ENCODE measurements at places on chromosomes 12 and 14.

DNA sequence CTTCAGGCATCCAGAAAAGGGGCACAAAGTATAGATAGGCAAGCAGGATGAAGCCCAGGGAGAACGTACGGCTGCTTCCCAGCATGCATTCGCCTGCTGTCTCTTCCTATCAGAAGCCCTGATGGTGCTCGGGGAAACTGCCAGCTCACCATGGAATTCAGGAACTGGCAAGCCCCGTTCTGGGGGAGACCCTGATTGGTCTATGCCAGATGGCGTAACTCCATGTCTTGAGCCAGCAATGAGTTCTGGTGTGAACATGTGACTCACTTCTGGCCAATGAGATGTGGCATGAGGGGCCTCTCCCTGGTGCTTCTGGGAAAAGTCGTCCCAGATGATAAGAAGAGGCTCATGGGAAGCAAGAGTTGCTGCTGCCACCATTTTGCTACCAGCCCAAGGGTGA is 270.8 kb downstream of the BCL11B start:
- no peak for DNase-seq

- DNase-seq = no peak
These were observed 76.6 kb upstream of the TMPO start for GRCh38 chr12:98438656-98439230.

GRCh38 chr14:71103662-71104484 is 196.6 kb downstream of the PCNX1 start:
- no peak for DNase-seq

GRCh38 chr12:31651893-31652521 is 7.5 kb upstream of the ETFBKMT start:
- no peak for DNase-seq

DNA sequence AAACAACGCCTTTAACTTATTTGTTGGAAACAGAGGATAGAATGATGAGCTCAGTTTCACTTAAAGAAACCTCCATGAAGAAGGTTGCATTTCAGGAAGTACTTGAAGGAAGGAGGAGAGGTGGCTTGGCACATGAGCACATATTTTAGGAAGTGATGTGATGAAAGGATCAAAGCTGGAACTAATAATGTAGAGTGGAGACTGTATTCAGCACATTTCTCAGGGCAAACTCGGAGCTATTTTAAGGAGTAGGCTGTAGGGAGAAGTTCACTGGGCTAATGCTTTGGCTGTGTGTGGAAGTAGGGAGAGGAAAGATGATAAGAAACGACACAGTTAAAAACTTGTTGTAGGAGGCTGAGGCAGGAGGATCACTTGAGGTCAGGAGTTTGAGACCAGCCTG is 272.8 kb downstream of the AKAP6 start:
- DNase-seq = no peak

GRCh38 chr12:59079002-59079401 is 158.7 kb upstream of the LRIG3 start:
- no peak for DNase-seq

DNA sequence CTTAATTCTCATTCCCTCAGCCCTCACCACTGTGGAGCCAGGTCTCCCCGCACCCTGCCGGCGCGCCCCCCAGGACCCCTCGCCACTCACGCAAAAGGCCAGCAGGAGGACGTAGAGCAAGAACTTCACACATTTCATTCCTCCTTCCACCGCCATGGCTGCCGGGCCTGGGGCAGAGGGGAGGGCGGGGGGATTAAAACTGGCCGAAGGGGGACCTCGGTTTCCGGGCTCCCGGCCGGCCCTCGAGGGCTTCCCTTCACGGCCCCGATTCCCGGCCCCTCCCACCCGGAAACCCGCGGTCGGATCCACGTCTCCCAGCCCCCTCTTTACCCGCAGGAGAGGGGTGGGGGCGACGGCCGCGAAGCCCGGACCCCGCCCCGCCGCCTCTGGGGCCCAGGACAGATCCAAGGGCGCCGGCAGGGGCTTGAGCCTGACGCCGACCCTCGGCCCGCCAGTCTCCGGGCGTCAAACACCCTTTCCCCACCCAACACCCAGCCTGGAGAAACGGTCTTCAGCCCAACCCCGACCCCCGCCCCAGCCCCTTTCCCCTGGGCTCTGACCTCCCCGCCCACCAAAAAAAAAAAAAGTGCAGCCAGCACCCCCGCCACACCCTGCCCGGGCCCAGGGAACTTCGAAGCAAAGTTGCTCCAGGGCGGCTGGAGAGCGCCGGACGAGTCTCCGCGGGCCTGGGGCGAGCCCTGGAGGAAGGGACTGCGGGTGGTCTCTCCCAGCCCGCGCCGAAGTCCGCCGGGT is 447 bp downstream of the CD63 start:
- DNase-seq = no peak

DNA sequence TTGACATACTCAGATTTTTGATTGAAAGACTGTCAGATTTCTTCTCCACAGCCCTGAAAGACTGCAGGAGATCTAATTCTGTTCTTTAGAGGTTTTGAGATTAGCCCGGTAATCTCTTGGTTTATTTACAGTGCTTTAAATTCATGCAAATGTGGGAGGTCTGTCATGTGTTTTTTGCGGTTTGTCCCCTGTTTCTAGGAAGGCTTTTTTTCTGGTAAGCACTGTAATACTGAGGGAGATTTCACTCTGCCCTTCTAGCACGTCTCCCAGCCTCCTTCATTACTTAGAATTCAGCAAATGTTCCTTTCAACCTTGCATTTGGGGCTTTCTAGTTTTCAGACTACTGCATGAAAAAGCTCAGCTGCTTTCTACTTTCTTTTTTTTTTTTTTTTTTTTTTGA is 31.1 kb downstream of the GPHN start:
- no peak for DNase-seq

- DNase-seq = no peak
These were observed 2.6 kb upstream of the WNT10B start for GRCh38 chr12:48973941-48974673.

- DNase-seq = no peak
These were observed 63.4 kb downstream of the APOBEC1 start for GRCh38 chr12:7602277-7602676.

- DNase-seq = no peak
These were observed 97.6 kb downstream of the TGFB3 start for GRCh38 chr14:75884198-75884611.

- no peak for DNase-seq
These were observed 366.5 kb downstream of the ALG10 start for GRCh38 chr12:34388636-34389377.

DNA sequence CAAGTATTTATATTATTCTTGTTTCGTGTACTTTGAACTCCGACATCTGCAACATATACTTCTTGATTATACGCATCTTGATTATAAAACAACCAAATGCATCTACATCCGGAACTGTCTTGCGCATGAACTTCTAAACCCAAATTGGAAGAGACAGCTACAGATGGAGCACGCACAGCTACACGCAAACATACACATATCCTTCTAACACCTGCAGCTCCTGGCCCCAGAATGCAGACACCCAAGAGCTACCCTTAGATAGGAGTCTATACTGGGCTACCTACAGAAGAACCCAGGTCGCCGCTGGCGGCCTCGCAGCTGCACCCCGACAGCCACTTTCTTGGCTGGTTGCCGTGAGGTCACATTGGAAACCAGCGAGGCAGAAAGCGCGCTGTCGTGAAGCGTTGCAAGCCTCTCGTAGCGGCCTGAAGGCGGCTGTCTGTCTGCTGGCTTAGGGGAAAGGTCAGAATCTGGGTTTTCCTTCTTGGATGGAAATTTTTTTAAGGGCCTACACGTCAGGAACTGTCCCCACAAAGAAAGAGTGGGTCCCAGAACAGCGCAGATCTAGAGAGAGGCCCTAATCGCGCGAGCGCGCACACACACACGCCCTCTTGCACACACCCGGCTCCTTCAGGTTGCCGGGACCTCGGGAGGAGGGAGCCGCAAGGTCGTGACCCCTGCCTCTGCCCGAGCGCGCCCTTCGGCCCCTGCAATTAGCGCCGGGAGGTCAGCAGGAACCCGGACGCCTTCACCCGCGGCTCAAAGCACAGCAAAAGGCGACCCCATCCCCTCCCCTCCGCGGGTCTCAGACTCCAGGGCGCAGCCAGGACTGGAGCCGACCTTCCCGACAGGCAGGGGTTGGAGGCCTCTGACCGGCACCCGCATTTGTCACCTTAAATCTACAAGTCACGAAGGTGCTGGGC is 17.0 kb downstream of the TBX3 start:
- DNase-seq = no peak

DNA sequence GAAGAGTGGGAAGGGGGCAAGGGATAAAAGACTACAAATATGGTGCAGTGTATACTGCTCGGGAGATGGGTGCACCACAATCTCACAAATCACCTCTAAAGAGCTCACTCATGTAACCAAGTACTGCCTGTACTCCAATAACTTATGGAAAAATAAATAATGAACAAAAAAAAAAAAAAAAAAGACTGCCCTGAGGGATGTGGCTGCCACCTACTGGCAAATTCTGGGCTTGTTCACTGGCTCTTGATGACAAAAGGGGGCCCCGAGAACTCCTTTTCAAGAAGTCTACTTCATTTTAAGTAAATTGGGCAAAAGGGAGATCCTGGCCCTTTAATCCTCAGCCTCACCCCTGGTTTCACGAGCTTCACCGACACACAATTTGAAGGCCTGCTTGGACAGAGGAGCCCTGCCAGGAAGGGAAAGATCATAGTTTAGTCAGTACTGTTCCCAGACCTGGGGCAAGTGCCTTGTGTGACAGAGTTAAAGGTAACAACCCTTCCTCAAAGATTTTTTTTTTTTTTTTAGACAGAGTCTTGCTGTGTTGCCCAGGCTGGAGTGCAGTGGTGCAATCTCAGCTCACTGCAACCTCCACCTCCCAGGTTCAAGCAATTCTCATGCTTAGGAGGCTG is 26.1 kb upstream of the STAC3 start:
- DNase-seq = no peak

- DNase-seq = no peak
These were observed 267.7 kb downstream of the MED13L start for GRCh38 chr12:116009805-116010204.

GRCh38 chr14:99143126-99143525 is 128.9 kb downstream of the BCL11B start:
- no peak for DNase-seq

- DNase-seq = no peak
These were observed 17.6 kb downstream of the CKB start for GRCh38 chr14:103504991-103505565.

DNA sequence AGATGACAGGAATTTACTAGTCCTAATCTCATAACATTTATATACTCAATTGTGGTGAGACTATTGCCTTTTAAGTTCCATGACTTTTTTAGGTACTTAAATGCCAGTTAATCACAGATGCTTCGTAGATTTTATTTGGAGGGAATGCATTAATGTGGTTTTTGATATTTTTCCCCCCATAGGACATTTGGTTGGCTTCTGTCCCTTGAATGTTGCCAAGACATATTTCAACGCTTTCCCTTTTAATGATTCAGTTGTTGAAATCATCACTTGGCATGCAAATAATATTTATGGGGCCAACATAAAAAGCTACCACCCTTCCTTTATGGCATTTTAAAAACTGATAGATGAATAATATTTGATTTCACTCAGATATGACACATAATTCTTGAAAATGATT is 172.1 kb downstream of the ACSS3 start:
- no peak for DNase-seq

DNA sequence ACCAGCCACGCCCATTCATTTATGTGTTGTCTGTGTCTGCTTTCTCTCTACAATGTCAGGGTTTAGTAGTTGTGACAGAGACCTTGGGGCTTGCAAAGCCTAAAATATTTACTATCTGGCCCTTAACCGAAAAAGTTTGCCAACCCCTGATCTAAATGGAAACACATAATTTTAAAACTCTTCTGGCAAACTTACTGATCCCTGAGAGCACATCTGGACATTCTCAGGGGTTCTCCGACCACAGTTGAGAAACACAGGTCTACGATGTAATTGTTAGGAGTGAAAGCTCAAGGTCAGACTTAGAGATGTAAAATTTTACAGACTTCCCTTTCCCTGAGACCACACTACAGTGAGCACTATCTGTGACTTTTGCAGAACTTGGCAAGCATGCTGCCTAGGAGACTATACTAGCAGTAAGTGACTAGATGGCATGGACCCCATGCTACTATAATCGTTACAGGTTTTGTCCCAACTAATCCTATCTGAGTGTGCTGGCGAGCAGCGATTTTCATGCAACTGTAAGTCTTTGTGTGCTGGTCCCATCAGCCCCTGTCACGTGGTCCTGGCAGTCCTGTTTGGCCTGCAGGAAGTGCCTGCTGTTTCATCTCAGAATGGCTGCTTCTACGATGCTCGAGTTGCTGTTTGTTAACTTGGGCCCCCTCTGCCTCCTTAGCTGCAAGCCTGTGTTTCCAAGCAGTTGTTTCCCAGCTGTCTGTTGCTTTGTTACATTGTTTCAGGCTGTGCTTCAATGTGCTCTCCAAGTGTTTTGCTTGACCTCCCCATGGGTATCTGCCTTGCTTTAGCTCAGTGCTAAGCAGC is 21.6 kb downstream of the TMTC2 start:
- DNase-seq = no peak

- no peak for DNase-seq
These were observed 555.6 kb downstream of the CCER1 start for GRCh38 chr12:90399357-90399756.

- DNase-seq = no peak
These were observed 1.3 kb downstream of the TMEM132D start for GRCh38 chr12:129902371-129903091.

- no peak for DNase-seq
These were observed 46.0 kb upstream of the EVL start for GRCh38 chr14:100019156-100019744.

GRCh38 chr12:47849261-47849660 is 29.6 kb upstream of the HDAC7 start:
- no peak for DNase-seq

GRCh38 chr14:43410631-43411030 is 1096.5 kb downstream of the FSCB start:
- no peak for DNase-seq

- no peak for DNase-seq
These were observed 376.7 kb downstream of the ALG10 start for GRCh38 chr12:34398706-34399630.

- no peak for DNase-seq
These were observed 7.8 kb upstream of the ABCC9 start for GRCh38 chr12:21949036-21949435.

DNA sequence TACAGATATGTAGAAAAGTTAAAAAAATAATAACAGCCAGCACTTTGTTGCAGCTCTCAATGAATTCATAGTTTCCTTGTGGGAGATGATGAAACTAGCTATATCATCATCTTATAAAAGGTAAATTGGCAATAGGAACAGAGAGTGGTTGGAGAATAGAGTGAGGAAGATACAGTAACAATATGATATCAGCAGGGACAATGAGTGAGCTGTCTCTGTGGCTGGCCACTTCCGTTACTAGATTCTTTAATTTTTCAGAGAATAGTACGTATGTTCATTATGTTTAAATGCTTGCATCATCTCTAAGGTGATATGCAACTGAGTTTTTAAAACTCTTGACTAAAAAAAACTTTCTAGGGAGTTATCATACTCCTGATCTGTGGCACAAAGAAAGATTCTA is 1006.2 kb upstream of the FLRT2 start:
- no peak for DNase-seq

GRCh38 chr12:76374386-76375020 is 26.3 kb upstream of the BBS10 start:
- DNase-seq = no peak
